Activated T-helper 1 cell treated with anti-CD3 and anti-CD28 coated beads, Interleukin-2, amount 50 U/mL, for 16 hours (primary cell): ENCODE measurements at places on chromosomes 2 and 18.

GRCh38 chr2:12718711-12719399 is 2.1 kb downstream of the TRIB2 start:
- DNase-seq = no peak

- DNase-seq = no peak
These were observed 22.1 kb downstream of the IL1F10 start for GRCh38 chr2:113089916-113090315.

- no peak for DNase-seq
These were observed 145.9 kb downstream of the ACKR3 start for GRCh38 chr2:236715491-236715961.

- no peak for DNase-seq
These were observed 11.4 kb downstream of the ID2 start for GRCh38 chr2:8693157-8693821.

DNA sequence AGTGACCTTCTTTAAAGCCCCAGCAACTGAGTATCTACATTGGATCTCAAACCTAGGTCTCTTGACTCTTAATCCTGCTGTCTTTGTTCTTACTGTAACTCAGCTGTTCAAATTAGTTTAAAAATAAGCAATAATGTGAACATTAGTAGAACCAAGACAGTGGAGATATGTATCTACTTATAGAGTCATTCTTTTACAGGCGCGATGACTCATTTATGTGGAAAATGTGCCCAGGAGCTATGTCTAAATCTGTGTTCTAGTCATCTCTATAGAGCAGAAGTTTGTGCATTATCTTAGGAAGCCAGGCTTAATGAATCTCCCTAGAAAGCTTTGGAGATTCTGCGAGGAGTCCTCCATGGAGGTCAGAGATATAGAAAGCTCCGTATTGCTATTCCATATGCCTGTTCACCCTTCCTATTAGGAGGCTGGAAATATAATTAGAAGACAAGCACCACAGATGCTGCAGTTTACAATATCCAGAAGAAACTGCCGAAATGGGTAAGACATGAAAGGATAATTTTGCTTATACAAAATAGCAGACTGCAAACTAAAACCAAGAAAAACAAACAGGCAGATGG is 211.6 kb downstream of the TRIB2 start:
- no peak for DNase-seq

GRCh38 chr2:66477135-66477842 is 42.4 kb downstream of the MEIS1 start:
- no peak for DNase-seq

GRCh38 chr2:3033315-3033714 is 344.3 kb downstream of the EIPR1 start:
- no peak for DNase-seq

GRCh38 chr18:37634516-37634915 is 68.9 kb upstream of the CELF4 start:
- DNase-seq = no peak

- no peak for DNase-seq
These were observed 13.3 kb upstream of the CDH7 start for GRCh38 chr18:65737471-65737955.

- DNase-seq = no peak
These were observed 15.1 kb downstream of the DOCK10 start for GRCh38 chr2:225027061-225027762.
